ENCODE measurements at places on chromosomes 11 and 22.

DNA sequence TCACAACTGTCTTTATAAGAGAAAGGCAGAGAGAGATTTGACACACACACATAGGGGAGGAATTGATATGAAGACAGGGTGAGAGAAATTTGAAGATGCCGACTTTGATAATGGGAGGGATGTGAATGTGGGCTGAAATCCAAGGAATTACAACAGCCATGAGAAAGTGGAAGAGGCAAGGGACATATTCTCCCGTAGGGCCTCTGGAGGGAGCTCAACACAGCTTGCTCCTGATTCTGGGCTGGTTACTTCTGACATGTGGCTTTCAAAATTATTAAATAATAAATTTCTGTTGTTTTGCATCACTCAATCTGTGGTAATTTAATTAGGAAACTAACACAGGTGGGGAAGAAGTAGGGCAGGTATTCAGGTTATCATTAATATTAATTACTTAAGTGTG lies 282.9 kb downstream of the LUZP2 start:
- no peak for DNase-seq

- no peak for DNase-seq
These were observed 49.3 kb upstream of the THY1 start for GRCh38 chr11:119472186-119472855.

GRCh38 chr11:65958774-65959420 lies 2.6 kb upstream of the SART1 start:
- no peak for DNase-seq

DNA sequence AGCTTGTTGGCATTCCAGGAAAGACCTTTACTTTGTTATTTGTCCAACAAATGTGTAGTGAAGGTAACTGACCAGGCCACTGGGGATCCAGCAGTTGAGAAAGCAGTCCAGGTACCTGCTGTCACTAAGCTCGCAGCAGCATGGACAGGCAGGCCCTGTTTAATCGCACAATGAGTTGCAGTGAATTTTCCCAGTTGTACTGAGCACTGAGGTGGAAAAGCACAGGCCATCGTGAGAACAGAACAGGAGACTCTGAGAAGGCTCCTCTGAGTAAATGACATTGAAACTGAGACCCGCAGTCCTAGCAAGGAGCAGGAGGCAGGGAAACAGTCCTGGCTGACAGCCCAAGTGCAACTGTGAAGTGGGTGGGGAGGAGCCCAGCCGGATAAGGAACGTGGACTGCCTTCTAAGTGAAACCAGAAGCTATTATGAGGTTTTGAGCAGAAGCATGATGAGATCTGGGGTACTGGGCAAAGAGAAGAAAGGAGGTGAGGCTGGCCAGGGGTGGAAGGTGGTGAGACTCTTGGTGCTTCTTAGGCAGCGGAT lies 39.8 kb upstream of the CDON start:
- no peak for DNase-seq

- no peak for DNase-seq
These were observed 53.9 kb upstream of the CRTAM start for GRCh38 chr11:122784325-122784955.

DNA sequence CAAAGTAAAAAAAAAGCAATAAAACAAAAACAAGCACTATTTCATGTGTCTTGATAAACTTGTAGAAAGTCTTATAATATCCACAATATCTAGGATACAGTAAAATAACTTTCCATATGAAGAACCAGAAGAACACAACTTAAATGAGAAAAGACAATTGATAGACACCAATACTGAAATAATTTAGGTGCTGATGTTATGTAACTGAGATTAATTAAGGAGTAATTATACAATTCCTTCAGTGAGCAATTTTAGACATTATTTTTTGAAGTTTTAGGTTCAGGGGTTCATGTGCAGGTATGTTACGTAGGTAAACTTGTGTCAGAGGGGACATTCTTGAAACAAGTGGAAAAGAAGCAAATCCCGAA lies 88.3 kb upstream of the VPREB1 start:
- no peak for DNase-seq

- no peak for DNase-seq
These were observed 14.0 kb upstream of the SMIM38 start for GRCh38 chr11:69141742-69142141.

DNA sequence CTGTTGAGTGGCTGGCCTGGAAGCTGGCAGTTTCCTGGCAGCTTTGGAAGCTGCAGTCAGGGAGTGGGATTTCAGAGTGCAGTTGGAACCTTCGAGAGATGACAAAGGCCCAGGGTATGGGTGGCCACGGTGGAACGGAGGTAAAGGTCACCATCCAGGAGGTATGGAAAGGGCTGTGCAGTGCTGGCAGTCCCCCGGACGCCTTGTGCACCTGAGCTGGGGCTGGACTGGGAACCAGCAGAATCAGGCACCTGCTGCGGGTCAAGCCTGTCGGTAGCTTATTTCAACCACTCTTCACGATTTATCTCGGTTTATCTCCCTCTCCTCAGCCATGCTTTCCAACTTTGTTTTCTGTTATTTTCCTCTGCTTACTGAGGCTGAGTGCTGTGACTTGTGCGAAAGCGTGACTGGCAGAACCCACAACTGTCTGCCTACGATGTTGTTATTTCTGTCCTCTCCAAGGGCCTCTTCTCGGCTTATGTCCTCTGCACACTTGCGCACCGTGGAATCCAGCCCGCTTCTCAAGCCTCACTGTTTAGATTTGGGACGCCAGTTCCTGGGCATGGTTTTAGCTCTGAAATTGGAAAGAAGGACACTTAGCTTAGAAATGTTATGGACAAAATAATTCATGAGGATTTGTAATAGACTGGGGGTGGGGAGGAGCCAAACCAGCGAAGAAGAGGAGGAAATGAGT lies 24.0 kb upstream of the ATXN10 start:
- no peak for DNase-seq

DNA sequence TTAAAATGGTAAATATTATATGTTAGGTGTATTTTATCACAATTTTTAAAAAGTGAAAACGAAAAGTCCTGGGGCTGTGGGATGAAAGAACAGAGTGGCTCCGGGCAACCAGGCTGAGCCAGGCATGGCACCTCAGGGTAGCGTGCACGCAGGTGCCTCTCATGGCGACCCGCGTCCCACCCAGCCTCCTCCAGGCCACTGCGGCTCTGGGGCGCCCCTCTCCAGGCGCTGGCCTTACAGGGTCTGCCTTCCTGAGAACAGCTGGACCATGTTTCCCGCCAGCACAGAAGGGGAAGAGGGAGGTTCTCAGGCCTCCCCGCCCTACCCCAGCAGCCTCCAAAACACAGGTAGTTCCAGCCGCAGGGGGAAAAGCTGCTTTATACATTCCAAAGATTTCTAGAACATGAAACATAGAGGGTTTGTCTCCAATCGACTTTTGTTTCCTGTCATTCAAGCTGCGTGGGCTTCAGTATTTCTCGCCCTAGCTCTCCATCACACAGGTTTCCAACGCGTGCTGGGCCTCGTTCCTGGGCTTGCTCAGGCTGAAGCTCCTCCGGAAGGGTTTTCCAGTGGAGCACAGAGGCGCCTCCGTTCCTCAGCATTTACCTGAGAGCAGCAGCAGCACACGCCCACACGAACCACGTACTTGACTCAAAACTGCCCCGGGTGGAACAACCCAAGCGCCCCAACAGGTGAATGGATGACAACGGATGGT lies 10.5 kb downstream of the EHD1 start:
- no peak for DNase-seq

DNA sequence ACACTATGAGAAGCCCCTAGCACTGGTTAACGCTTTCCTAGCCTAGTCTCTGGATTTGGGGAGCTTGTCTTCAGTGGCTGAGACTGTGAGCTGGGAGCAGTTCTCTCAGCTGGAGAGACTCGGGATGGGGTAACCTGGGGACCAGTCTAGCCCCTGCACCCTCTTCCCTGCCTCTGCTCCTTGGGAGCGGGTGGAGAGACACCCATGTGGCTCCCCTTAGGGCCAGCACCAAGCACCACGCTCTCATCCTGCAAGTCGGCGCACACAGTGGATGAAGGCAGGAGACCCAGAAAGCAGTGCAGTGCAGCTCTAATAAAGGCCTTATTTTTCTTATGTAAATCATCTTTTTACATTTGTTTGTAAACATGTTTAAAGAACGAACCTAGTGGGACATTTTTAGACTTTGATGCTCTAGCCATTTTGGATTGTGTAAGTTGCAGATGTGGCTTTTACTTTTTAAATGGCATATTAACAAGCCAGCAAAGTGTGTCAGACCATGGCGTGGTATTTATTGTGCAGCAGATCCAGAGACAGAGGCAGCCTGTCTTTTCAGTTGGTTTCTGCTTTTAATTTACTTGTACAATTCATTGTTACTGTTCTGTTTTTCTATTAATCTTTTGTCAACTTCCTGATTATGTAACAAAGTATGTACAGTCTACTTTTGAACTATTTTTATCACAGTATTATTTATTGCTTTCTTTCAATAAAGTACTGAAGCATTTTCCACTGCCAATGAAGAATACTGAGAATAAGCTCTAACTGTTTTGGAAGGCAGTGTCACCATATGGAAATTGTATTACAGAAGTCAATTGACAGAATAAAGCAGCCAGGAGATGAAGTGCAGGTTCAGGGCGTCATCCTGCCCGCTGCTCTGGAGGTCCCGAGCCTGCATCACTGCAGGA lies 14.4 kb upstream of the CTTN start:
- no peak for DNase-seq

DNA sequence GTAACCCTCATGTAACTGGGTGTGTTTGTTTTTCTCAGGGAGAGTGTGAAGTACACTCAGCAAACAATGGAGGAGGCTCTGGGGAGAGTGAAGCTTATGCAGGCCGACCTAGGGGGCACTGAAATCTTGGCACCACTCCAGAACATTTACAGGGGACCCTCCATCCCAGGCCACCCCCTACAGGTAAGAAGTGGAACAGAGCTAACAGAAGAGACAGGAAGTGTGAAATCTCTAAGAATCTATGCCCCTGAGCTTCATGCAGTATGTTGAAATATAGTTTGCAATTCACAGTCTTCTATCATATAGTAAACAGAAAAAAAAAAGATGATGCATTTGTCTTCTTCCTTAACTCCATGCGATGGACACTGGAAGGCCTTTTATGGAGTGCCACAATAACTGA lies 8.4 kb downstream of the VWA5A start:
- DNase-seq, result no peak

- no peak for DNase-seq
These were observed 201.8 kb upstream of the PGR start for GRCh38 chr11:101331411-101331810.

GRCh38 chr11:66330931-66331330 lies 5.3 kb downstream of the RIN1 start:
- DNase-seq, result no peak

- no peak for DNase-seq
These were observed 34.8 kb upstream of the VWA5A start for GRCh38 chr11:124080327-124081001.

DNA sequence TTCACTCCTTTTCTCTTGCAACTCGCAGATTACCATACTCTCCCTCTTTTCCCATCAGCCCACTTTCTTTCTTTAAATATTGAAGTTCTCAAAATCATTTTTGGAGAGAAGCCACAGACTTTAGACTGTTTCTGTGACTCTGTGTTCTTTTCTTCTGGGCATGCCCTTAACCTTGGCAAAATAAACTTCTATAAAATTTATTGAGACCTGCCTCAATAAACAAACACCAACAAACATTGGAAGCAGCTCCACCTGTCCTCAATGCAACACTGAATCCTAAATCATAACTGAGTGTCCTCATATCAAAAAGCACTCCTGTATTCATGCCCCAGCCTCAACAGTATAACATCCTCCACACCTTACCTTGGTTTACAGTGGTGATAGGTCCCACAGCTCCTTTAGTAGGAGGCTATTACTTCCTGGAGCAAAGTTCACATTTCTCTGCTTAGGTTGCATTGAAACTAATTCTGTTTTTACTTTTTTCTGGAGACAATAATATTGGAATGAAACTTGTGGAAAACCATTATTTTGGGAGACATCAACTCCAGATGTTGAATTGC lies 320.0 kb upstream of the LRRC4C start:
- DNase-seq, result no peak

DNA sequence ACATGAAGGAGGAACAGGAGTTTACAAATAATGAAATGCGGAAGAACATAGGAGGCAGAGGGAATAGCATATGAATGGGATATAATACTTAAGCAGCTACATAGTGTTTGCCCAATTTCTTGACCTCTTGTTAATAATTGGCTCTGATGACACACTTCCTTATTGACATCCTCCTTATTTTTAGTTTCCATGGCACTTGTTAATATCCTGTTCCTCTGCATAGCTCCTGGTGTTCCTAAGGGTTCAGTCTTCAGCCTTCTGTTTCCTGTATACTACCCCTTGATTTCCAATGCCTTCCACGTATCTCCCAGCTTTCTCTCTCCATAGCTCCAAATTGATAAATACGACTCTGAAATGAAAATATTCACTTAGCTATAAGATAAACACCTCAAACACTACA lies 663.8 kb upstream of the API5 start:
- DNase-seq, result no peak

- DNase-seq, result no peak
These were observed 494.5 kb downstream of the BRD1 start for GRCh38 chr22:49333206-49333605.

Data from stimulated activated CD4-positive, alpha-beta T cell treated with anti-CD3 and anti-CD28 coated beads, Interleukin-1b, Interleukin-23, amount 100 ng/mL, for 1 hour (primary cell).